ENCODE measurements at places on chromosomes 5 and 9. TPM values are rescaled to one million over a fixed set of nuclear protein-coding genes. Genes with fewer than 3 reads are reported as not detected.

GRCh38 chr5:95779611-95780010, 42.9 kb downstream of the GLRX start:
- DNase-seq = no peak

- DNase-seq = no peak
These were observed 461.3 kb downstream of the ENC1 start for GRCh38 chr5:74179179-74179578.

- no peak for DNase-seq
These were observed 36.6 kb downstream of the FAM240B start for GRCh38 chr9:38683336-38683735.

GRCh38 chr5:58683567-58683966, 100.7 kb downstream of the RAB3C start:
- DNase-seq = no peak

GRCh38 chr5:135379046-135379654, 19.9 kb downstream of the MACROH2A1 start:
- DNase-seq = no peak

- no peak for DNase-seq
These were observed 26.6 kb downstream of the MYO10 start for GRCh38 chr5:16909464-16909863.

DNA sequence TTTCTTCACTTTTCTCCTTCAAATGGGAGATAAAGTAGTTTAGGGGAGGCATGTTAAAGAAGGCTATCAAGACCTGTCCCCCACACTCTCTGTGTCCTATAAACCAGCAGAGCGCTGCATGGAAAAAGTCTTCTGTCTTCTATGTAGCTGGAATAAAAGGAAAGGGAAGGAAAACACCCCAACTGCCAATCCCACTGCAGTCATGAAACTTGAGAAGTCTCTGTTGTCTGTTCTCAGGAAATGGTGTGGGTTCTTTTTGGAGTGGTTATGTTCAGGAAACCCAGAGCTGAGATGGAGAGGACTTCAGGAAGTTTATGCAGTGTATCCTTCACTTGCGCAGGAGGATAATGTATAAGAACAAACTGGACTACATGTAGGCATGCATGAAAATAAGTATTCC, 274.3 kb downstream of the GAS1 start:
- DNase-seq = no peak

- no peak for DNase-seq
These were observed 172.3 kb downstream of the CACNA1B start for GRCh38 chr9:138049779-138050471.

DNA sequence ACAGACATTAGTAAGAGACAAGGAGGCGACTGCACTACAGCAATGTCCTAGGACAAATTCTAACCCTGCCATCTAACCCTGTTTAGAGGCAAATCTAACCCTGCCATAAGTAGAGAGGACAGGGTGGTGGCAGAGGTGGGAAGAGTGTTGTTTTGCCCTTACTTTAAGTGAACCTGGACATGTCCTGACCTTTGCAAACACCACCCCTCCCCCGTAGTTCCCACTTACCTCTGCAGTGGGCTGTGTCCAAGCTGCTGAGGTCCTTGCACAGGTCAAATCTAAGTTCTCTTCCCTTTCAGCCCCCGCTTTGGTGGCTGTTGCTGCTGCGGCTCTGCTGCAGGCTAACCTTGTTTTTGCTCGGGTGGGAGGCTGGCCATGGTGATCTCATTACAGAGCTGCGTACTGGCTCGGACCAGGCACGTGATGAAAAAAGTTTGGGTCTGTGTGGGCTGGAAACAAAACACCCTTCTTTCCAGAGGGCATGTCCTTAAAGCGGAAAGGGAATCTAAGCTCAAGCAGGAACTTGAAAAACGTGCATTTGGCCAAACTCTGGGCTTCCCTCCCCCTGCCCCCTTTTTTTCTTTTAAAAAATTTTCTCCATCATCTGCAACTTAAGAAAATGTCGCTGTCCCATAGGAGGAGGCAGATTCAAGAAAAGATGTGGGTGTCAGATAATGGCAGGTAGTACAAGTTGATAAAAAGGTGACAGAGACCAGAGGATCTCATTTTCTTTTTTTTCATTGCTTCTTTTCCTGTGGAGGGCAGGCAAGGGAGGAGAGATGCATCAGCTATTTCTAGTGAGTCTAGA, at the start of gene FAXDC2:
Gene FAXDC2 (minus strand): TSS at position 349 of the 808 bp plus-strand sequence. CDS start 12,425 bp downstream, outside the sequence.
- DNase-seq = peak; percentile 92

LHX3 gene
- polyA plus RNA-seq = not detected

ADAMTS13 gene
- polyA plus RNA-seq = 4.6 TPM

OTP gene
- polyA plus RNA-seq = not detected

SLC4A9 gene
- polyA plus RNA-seq = 0.05 TPM

Data from right cardiac atrium (tissue), 5 donors.